ENCODE measurements at places on chromosomes 3 and 15.

- peak; percentile 41 for DNase-seq
Observed at GRCh38 chr15:74616366-74616939, 817 bp downstream of the CLK3 start.

DNA sequence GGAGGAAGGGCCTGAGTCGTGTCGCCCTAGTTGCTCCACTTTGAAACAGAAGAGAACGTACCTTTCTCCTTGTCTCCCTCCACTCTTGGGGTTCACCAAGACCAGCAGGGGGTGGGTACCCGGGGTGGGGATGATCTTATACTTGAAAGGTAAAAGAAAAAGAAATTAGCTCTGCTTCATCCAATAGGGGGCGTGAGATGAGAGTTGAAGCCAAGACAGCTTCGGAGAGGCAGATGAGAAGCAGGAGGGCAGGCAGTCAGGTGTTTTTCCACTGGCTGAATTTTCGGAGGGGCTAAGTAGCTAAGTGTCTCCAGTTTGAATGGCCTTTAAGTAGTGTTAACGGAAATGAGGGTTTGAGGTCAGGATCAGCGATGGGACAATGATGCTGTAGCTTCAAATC, 100.4 kb downstream of the DGKG start:
- DNase-seq = peak; percentile 32

GRCh38 chr3:40908612-40909011, 290.7 kb upstream of the CTNNB1 start:
- no peak for DNase-seq

DNA sequence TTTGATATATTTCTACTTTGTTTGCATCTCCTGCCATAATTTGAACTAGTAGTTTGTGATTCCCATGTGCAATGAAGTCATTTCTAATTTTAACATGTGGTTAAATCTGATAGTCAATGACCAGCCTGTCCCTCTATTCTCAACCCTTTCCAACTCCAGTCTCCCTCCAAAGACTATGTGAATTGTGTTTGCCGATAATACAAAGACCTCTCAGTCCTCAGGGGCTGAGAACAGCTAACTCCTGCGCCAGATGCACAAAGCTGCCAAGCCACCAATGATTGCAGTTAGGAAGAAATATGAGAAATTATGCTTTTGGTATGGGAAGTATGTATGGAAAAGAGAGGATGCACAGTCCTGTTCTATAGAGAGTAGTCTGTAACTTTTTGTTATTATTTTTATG, 54.0 kb downstream of the KCNH8 start:
- DNase-seq = no peak

DNA sequence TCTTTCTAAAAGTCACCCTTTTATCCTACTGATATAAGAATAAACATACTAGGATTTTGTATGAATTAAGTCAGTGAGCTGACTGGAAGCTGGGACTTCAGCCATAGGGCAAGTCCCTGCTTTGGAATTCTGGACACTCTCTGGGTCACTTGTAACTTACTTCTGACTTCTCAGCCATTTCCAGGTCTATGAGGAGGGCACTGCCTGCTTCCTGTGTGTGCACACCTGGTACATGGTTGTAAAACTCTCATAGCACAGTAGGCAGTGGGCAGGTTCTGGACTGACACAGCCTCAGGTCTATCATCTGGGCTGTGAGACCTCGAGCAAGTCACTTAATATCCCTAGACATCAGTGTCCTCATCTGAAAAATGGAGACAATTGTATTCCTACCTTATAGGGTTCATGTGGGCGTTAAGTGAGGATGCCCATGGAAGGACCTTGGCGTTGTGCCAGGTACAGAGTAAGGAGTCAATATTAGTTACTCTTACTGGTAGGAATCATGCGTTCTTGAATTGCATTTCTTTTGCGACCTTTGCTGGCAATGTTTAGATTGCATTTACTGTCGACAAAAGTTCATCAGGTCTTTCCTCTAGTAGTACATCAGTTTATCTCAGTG, 27.5 kb upstream of the TGM5 start:
- DNase-seq = no peak

- no peak for DNase-seq
Observed at GRCh38 chr3:135103917-135104316, 308.9 kb downstream of the EPHB1 start.

DNA sequence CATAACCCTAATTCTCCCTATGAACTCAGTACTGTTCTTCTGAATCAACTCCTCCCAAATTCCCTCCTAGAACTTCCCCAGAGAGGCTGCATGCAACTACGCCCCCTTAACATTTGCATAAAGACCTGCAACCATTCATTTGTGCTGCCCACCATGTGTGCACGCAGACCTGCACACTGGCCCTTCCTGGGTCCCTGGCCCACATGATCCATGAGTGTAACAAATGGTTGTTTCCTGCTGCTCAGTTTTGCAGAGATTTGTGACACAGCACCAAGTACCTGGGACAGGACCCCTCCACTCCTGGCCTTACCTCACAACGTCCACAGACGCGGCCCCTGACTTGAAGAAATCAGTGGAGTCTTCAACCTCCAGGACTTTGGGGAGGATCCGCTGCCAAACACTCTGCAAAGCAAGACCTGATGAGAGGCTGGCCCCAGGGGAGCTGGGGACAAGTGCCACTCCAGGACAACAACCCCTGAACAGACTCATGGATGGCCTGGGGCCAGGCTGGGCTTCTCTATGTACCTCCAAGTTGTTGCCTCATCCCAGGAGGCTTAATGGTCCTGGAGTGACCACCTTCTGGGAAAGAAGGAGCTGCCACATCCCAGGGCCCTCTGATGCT, 33.8 kb downstream of the ALDH1L1 start:
- no peak for DNase-seq

DNA sequence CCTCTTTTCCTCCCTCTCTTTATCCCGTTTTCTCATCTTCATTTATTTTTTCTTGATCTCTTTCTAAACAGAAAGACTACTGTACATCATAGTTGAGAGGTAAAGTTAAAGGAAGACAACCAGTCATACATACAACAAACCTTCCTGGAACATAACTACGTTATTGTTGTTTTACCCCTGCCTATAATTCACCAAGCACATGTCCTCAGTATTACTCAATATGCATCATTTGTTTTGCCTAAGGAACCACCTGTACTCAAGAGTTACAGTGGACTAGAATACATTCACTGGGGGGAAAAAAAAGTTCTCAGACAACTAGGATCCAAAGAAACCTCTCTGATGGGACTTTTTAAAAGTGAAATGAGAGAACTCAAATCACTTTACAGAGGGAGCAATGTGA, 344.7 kb upstream of the RBMS3 start:
- no peak for DNase-seq

DNA sequence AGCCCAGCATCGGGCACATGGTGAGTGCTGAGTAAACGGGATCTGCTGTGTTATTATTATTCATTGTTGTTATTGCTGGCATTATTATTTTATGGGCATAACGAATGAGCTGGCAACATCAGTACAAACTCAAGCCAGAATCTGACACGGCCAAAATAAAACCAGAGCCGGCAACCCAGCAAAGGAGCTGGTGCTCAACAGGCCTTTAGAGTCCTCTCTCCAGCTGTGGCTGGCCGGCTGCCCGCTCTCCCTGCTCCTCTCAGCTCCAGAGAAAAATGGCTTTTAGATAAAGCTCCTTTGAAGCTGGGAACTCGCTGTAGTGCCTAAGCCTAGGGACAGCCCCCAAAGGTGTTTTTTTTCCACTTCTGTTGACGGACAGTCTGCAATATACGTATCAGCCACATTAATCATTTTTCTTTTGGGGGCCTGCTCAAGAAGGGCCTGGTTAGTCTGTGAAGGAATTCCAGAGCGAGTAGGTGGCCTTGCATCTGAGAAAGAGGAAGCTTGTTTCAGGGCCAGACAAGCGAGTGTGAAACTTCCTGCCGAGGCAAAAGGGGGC, 193.9 kb upstream of the UBE2E1 start:
- no peak for DNase-seq

DNA sequence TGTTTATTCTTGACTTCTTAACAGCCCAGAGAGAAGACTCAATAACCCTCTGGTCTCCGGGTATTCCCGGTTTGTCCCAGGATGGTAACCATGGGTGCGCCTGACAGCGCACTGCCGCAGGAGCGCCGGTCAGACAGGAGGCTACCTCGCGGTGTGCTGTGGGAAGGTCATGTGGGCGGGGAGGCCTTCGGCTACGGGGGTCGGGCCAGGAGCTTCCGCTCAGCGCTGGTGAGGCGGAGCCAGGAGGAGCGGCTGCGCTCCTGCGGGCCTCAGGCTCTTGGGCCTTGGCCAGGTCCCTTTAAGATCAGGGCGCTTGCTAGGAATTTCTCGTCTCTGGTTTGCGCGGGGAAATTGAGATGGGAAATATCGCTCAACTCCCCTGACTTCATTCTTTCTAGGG, 182.3 kb upstream of the NDN start:
- no peak for DNase-seq

- no peak for DNase-seq
Observed at GRCh38 chr3:2268779-2269178, 170.1 kb downstream of the CNTN4 start.

- DNase-seq = no peak
Observed at GRCh38 chr3:190319660-190320059, 2.6 kb downstream of the CLDN1 start.

GRCh38 chr15:95281470-95281869, 1049.0 kb upstream of the NR2F2 start:
- DNase-seq = no peak

- DNase-seq = no peak
Observed at GRCh38 chr15:99163271-99164062, 58.6 kb downstream of the SYNM start.

Measured in GM10248 (cell line).